ENCODE measurements at places on chromosomes 11 and 22.

GRCh38 chr11:132424433-132424832 lies 1054.0 kb downstream of the NTM start:
- no peak for DNase-seq

DNA sequence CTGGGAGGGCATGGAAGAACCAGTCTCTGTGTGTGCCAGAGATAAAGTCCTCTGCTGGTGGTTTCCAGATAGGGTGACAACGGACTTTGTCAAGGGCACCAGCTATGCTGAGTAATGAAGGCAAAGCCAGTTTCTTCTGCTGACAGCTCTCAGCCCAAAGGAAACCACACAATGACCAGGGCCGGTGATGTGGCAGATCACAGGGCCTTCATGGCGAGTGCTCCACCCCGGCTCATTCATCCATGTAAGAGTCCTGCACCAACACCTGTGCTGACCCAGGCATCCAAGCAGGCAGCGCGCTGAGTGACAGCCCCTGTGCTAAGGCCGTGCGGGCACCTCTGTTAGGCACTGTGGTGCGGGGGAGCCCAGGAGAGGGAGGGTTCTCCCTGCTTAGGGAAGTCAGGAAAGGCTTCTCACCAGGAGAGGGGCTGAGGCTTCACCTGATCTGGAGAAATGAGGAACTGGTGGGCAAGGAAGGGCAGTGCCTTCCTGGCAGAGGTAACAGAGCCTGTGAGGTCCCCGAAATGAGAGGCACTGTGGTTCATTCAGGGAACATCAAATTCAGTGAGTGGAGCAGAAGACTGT lies 33.8 kb downstream of the TP53I11 start:
- DNase-seq = no peak

DNA sequence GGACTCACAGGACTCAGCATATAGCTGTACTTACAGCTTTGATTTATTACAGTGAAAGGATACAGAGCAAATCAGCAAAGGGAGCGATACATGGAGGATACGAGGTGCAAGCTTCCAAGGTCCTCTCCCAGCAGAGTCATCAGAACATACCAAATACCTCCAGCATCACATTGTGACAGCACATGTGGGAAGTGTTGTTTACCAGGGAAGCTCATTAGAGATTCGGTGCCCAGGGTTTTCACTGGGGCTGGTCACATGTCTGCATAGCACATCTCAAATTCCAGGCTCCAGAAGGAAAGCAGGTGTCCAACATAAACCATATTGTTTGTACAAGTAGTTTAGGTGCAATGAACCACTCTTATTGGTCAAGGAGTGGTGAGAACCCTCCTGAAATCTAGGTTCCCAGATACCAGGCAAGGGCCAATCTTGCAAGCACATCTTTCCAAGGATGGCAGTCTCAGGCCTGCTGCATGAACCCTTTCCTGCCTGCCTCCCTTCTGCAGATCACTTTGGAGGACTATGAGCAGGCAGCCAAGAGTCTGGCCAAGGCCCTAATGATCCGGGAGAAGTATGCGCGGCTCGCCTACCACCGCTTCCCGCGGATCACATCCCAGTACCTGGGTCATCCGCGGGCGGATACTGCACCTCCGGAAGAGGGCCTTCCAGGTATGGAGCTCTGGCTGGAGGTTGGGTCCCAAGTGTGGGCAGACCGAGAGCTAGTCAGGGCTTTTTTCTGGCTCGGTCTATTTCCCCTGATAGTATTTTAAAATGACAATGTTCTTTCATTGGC lies 26.7 kb downstream of the AMPD3 start:
- no peak for DNase-seq

DNA sequence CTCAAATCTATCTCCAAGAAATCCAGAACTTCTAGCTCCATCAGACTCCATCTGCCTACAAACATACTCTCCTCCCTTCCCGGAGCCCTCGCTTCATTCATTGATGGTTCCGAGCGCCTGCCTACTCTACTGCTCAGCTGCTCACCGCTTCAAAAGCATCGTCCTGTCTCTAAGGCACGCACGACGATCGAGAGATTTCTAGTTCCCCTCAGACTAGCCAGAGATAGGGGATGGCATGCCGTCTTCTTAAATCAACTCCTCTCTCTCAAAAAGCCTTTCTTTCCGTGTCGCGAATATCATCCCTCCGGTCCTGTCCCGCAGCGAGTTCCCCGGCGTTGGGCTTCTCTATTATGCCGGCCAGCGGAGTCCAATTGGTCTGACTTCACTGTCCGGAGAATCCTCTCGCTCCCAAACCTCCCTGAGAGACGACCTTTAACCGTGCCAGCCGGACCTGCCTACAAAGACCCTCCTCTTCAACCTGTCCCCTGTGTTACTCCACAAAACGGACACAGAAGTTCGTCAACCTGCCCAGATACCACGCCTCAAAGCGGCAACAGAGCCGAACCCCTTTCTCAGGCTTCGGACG lies 592 bp downstream of the EEF1G start:
- DNase-seq = no peak

GRCh38 chr11:20037396-20038153 lies 122.7 kb downstream of the DBX1 start:
- DNase-seq = no peak

- no peak for DNase-seq
Observed at GRCh38 chr11:112587664-112588063, 327.0 kb upstream of the PLET1 start.

GRCh38 chr22:24894998-24895397 lies 51.5 kb downstream of the LHFPL7 start:
- peak; percentile 8 for DNase-seq

DNA sequence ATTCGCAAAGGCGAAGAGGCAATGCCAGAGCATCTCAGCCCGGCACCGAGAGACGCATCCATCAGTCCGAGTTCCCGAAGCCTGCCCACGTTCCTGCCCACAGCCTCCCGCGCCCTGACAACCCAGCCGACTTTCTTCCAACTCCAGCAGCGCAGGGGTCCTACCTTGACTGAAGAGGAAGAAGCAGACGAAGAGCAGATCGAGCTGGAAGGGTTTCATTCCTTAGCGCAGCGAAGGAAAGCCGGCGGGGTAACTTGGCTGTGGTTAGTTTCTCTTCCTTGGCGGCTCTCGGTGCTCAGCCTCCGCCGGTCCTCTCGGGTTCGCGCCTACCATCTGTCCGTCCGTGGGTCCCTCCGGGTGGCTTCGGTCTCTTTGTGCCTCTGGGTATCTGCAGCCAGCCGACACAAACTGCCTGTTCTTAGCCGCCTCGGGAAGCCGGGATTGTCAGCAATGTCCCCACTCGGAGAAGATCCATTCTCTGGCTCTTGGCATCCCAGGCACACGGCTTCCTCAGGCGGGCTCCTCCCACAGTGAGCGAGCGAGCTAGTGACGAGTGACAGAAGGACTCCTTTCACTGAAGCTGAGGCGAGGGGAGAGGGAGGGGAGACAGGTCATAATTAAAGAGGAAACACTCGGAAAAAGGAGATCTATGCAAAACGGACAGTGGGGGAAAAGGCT lies at the start of gene KIRREL3:
TSS of gene KIRREL3 (minus strand) at position 480 of the 678 bp plus-strand sequence.
- DNase-seq = peak; percentile 47

DNA sequence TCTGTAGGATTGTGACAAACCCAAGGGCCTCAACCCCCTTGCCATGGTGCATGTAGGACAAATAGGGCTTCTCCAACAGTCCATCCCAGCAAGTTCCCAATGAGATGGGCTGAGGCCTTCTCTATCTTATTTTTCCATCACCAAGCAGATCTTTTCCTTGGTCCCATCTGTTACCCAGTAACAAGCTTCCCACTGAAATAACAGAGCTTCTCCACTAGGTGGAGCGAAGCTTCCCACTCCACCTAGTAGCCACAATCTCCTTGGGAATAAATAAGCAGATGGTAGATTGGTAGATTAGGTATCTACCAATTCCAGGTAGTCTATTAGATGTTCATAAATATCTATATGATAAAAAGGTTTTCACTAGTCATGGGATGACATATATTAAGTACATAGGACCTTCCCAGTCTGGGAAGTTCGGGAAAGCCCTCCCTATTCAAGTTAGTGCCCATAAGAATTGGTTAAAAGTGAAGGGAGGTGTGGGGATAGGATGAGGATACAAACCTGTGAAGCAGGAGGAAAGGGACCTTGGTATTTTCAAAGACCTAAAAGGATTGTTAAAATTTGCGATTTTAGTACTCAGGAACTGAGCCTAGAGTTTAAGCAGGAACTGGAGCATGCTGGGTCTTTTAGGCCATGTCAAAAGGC lies 5.9 kb upstream of the OR52L1 start:
- DNase-seq = no peak

- peak; percentile 85 for DNase-seq
Observed at GRCh38 chr11:121194731-121195596, 93.9 kb downstream of the TECTA start.

DNA sequence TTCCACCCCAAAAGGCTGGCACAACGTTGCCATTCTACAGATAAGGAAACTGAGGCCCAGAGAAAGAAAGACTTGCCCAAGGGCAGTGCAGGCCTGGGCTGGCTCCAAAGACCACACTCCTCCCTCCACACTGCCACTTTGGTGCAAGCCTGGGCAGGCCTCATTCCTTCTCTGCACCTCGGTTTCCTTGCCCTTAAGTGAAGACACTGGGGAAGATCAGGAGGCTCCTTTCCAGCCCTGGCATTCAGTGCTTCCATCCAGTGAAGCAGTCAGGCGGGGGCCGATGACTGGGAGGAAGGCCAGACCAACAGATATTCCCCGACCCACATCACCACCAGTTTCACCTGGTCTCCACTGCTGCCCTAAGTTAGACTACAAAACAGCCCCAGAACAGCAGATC lies 18.3 kb upstream of the TCF20 start:
- no peak for DNase-seq

- no peak for DNase-seq
Observed at GRCh38 chr11:116126562-116126961, 622.3 kb upstream of the CADM1 start.

DNA sequence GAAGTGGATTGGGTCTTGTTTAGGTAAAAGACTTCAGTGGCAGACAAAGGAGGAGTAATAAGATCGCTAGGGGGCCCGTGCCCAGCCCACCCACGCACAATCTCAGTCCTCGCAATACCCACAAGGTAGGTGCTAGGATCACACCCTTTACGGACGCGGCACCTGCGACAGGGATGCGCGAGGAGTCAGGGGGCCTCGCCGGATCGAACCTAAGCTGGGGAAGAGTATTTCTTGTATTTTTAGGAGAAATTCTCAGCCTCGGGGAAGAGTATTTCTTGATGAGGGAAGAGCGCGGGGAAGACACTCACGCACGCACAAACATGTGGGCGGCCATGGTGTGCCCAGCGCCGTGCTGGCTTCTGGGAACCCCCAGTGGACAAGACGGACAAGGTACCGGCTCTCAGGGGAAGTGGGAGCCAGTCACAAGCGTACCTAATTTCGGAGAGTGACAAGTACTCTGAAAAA lies 745 bp upstream of the FAM118A start:
- no peak for DNase-seq

DNA sequence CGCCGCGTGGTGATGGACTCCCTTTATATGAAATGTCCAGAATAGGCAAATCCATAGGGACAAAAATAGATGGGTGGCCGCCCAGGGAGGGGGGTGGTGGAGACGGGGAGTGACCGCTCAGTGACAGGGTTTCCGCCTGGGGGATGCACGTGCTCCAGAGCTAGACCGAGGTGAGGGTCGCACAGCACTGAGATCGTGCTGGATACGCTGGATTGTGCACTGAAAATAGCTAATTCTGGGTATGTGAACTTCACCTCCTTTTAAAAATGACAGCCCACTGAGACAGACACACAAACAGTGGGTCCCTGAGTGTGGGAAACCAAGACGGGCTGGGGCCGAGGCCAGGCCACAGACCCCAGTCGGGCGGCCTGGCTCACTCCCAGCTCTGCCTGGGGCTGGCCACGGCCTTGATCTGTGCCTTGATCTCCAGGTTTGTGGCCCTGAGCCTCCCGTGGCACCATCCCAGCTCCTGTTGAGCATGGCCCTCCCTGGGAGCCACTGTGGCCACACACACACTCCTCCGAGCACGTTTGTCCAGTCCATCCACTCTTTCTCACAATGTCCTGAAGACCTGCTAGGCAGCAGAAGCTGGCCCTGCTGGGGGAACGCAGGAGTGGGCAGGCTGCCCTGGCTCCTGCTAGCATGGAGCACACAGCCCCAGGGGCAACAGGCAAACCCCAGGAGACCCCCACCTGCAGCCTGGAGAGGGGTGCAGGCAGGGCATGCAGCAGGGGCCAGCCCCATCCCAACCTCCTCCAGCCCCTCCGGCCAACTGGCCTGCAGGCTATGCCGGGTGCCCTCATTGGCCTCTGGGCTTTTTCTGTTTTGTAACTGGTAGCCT lies 41.0 kb upstream of the TH start:
- DNase-seq = no peak

- DNase-seq = no peak
Observed at GRCh38 chr11:68071281-68072048, 32.6 kb downstream of the TCIRG1 start.

- DNase-seq = no peak
Observed at GRCh38 chr11:14499178-14499559, 442 bp downstream of the COPB1 start.

DNA sequence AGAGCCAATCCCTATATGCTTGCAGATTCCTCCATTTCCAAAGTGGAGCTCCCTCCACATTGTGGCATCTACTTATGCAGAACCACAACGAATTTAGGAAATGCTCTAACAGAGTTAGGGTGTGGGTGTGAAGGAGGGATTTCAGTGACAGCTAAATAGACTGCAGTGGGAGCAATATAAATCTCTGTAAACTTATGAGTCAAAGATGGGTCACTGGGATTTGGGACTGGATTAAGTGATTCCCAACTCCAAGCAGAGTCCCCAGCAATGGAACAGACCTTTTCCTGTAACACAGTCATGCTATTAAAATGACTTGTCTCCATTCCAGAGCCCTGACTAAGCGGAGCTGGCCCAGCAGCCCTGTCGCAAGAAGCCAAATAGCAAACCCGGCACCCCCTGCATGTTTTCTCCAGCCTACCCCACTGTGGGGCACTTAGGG lies 36.6 kb downstream of the RPL27A start:
- DNase-seq = no peak

- DNase-seq = no peak
Observed at GRCh38 chr22:49259839-49260615, 567.6 kb downstream of the BRD1 start.

DNA sequence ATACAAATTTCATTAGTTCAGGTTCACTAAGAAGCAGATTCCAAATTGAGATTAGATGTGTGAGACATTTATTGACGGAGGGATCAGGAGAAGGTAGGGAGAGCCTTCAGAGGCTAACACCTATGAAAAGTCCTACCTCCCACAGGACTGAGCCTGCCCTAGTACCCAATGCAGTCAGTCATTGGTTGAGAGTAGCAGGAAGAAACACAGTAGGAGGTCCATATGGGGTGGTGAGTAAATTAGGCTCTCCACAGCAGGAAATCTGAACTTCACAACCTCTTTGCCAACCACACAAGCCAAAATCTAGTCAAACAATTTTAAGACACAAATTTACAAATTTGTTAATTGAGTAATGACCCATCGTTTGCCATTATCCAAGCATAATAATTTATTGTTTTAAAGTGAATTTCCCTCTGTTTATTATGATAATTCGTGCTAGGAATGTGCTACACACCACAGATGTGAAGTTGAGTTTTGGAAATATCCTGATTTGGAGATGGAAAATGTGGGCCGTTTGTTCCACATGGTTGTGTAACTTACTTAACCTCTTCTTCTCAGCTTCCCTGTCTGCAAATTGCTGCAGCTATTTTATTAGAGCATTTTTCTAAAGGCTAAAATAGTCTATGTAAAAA lies 542.1 kb downstream of the ETS1 start:
- no peak for DNase-seq
